ENCODE measurements at places on chromosomes 11 and 22. TPM values are rescaled to one million over a fixed set of nuclear protein-coding genes. Genes with fewer than 3 reads are reported as not detected.
A peak's percentile ranks its signal among the peaks of the same experiment; 100 is the strongest.

- H3K27me3 ChIP-seq: no peaks in the 10 kb centered on the region
- peaks cover 9% of the 10 kb centered on the region for H3K36me3 ChIP-seq
- H3K4me1 ChIP-seq: peaks cover 6% of the 10 kb centered on the region
These were observed 43.2 kb upstream of the YPEL1 start for GRCh38 chr22:21778705-21779363.

- no peak overlapping the region for H3K4me3 ChIP-seq
- H3K36me3 ChIP-seq: no peaks in the 10 kb centered on the region
- H3K27me3 ChIP-seq: no peaks in the 10 kb centered on the region
- no peak for DNase-seq
These were observed 61.2 kb upstream of the ARHGAP20 start for GRCh38 chr11:110773442-110773841.

- H3K4me3 ChIP-seq: no peak overlapping the region
- no peaks in the 10 kb centered on the region for H3K4me1 ChIP-seq
- H3K36me3 ChIP-seq: no peaks in the 10 kb centered on the region
These were observed 50.3 kb downstream of the CHRDL2 start for GRCh38 chr11:74680703-74681531.

DNA sequence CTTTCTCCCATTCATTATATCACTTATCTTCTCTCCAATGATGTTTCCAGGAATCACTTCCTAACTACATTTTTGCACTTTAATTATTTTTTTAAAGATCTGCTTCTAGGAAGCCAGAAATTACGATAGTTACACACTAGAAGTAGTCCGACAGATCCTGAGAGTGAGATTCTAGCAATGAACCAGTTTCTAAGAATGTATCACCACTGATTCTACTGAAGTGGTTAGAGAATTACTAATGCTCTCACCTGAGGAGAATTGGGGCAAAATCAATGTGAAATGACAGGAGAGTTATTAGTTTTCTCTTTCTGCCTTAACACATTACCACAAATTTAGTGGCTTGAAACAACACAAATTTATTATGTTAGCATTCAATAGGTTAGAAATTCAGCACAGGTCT, 241.2 kb downstream of the CASP12 start:
- H3K27me3 ChIP-seq: no peaks in the 10 kb centered on the region
- no peaks in the 10 kb centered on the region for H3K36me3 ChIP-seq
- no peaks in the 10 kb centered on the region for H3K4me1 ChIP-seq
- no peak overlapping the region for H3K27ac ChIP-seq

GRCh38 chr11:76747153-76747914, 35.8 kb upstream of the TSKU start:
- no peak for DNase-seq
- H3K4me3 ChIP-seq: no peak overlapping the region
- H3K4me1 ChIP-seq: peaks cover 6% of the 10 kb centered on the region
- H3K36me3 ChIP-seq: no peaks in the 10 kb centered on the region
- no peak overlapping the region for H3K27ac ChIP-seq

SCN2B gene
- total RNA-seq: not detected

C11orf42 gene
- total RNA-seq: not detected

FERMT3 gene
- 99.4 TPM for total RNA-seq

- DNase-seq: peak; percentile 38
- no peak overlapping the region for H3K4me3 ChIP-seq
- H3K4me1 ChIP-seq: no peaks in the 10 kb centered on the region
These were observed 90.6 kb downstream of the CELSR1 start for GRCh38 chr22:46446799-46447198.

- no peaks in the 10 kb centered on the region for H3K4me1 ChIP-seq
- no peak for DNase-seq
- no peaks in the 10 kb centered on the region for H3K36me3 ChIP-seq
- no peaks in the 10 kb centered on the region for H3K27me3 ChIP-seq
- H3K4me3 ChIP-seq: no peak overlapping the region
- H3K27ac ChIP-seq: no peak overlapping the region
These were observed 53.0 kb downstream of the KREMEN1 start for GRCh38 chr22:29125844-29126243.

- H3K27ac ChIP-seq: no peak overlapping the region
- no peaks in the 10 kb centered on the region for H3K36me3 ChIP-seq
- H3K4me3 ChIP-seq: no peak overlapping the region
- H3K27me3 ChIP-seq: no peaks in the 10 kb centered on the region
These were observed 2.0 kb downstream of the USH1C start for GRCh38 chr11:17542249-17542648.

DNA sequence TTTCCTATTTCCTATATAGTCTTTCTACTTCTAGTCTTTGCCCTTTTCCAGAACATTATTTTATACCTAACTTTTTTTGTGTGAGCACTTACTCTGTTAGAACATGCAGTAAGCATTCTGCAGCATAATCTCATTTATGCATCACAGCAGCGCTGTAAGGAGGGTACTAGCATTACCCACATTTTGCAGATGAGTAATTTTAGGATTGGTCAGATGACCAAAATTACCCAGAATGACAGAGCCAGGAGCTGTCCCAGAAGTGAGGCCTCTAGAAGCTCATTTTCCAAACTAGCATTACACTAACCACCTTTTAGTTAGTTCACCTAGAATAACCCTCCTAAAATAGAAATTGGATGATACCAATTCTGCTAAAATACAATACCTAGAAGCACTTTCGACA, 47.1 kb upstream of the ARHGAP32 start:
- H3K4me3 ChIP-seq: no peak overlapping the region
- peaks cover 3% of the 10 kb centered on the region for H3K4me1 ChIP-seq
- no peak overlapping the region for H3K27ac ChIP-seq

DNA sequence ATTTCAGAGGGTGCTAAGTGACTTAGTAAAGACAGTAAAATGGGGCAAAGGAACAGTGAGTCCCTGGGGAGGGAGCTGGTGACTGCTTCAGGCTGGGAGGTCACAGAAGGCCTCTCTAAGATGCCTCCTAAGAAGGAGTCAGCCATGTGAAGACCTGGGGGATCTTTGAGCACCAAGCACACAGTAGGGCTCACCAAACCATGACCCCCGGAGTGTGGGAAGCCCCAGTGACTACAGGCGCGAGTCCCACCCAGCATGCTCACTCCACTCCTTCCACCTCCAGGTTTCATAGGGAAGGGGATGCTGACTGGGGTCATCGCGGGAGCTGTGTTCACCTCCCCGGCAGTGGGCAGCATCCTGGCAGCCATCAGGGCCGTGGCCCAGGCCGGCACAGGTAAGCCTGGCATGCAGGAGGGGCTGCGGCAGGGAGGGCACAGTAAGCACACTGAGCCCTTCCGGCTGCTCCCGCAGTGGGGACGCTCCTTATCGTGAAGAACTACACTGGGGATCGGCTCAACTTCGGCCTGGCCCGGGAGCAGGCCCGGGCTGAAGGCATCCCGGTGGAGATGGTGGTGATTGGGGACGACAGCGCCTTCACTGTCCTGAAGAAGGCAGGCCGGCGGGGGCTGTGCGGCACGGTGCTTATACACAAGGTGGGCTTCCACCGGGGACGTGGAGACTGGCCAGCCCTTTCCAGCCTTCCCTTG, 5.9 kb downstream of the TKFC start:
- no peak for DNase-seq
- H3K4me1 ChIP-seq: peaks cover 2% of the 10 kb centered on the region
- no peaks in the 10 kb centered on the region for H3K27me3 ChIP-seq
- peaks cover 17% of the 10 kb centered on the region for H3K36me3 ChIP-seq
- H3K4me3 ChIP-seq: no peak overlapping the region
- no peak overlapping the region for H3K27ac ChIP-seq

DNA sequence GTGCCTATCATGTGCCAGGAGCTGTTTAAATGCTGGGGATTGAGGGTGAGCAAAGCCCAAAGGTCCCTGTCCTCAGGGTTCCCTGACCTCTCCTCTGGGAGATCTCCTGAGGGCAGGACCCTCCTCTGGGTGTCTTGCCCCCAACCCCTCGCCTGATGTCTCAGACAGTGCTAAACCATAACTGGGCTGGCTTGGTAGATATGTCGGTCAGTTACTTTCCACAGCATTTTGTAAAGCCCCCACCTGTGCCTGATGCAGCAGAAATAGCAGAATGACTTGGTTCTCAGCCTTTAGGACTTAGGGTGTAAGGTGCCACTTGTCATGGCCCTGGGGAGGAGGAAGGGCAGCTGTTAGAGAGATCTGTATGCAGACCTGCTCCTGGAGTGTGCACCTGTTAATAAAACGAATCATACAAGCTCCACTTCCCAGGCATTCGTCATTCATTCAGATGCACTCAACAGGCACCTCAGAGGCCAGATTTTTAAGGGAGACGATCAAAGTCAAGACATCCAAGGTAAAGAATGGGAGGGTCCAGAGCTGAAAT, 88.1 kb downstream of the TP53I11 start:
- no peaks in the 10 kb centered on the region for H3K36me3 ChIP-seq
- peaks cover 14% of the 10 kb centered on the region for H3K4me1 ChIP-seq
- H3K4me3 ChIP-seq: no peak overlapping the region
- DNase-seq: no peak

GRCh38 chr11:117663821-117664220, 133.2 kb downstream of the DSCAML1 start:
- H3K27me3 ChIP-seq: peaks cover 11% of the 10 kb centered on the region
- no peak overlapping the region for H3K4me3 ChIP-seq
- no peak overlapping the region for H3K27ac ChIP-seq
- no peaks in the 10 kb centered on the region for H3K4me1 ChIP-seq
- no peaks in the 10 kb centered on the region for H3K36me3 ChIP-seq
- no peak for DNase-seq

GRCh38 chr11:129143335-129143734, 48.8 kb downstream of the ARHGAP32 start:
- H3K4me3 ChIP-seq: peak overlapping the region; percentile 7
- no peaks in the 10 kb centered on the region for H3K27me3 ChIP-seq
- H3K27ac ChIP-seq: peak overlapping the region; percentile 17
- peak; percentile 82 for DNase-seq
- peaks cover 32% of the 10 kb centered on the region for H3K4me1 ChIP-seq

GRCh38 chr11:72478669-72479068, 44.3 kb upstream of the CLPB start:
- no peak overlapping the region for H3K27ac ChIP-seq
- H3K4me3 ChIP-seq: no peak overlapping the region
- DNase-seq: no peak
- no peaks in the 10 kb centered on the region for H3K36me3 ChIP-seq

DNA sequence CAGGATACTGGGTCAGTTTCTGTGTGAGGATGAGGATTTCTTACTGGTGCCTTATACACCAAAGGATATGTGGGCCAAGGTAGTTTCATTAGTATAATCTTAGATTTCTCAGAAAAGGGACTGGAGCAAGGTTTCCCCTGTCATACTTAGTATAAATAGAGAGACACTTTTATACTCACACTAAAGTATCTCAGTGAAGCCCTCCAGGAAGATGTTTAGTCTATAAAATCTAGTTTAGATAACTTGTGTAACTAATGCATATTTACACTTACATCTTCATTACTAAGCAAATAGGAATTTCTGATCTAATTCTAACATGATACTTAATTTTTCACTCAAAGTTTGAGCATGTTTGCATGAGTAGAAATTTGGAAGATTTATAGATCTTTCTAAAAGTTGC, 11.1 kb downstream of the EMSY start:
- peaks cover 27% of the 10 kb centered on the region for H3K36me3 ChIP-seq
- no peak overlapping the region for H3K4me3 ChIP-seq
- H3K27me3 ChIP-seq: no peaks in the 10 kb centered on the region
- no peak overlapping the region for H3K27ac ChIP-seq
- DNase-seq: no peak

OR8U1 gene
- not detected for total RNA-seq

DNA sequence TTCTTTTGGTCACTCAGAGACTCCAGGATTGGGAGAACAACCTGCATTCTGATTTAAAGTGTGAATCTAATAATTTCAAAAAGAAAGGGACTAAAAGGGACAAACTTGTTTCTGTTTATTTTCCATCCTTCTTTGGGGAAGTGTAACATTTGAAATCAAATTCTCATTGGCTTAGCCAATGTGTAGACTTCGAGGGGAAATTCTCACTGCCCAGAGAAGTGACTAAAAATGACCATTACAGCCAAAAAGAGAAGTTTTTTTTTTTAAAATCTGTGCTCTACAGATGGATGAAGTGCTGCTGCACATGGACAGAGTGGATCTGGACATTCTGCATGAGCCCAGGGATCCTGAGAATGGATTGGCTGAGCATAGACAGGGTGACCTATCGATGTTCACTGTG, 49.4 kb upstream of the ELF5 start:
- peaks cover 60% of the 10 kb centered on the region for H3K27me3 ChIP-seq
- H3K4me1 ChIP-seq: no peaks in the 10 kb centered on the region
- no peak for DNase-seq
- no peak overlapping the region for H3K4me3 ChIP-seq
- no peaks in the 10 kb centered on the region for H3K36me3 ChIP-seq

Data from A673 (cell line).